ENCODE measurements at places on chromosomes 7 and 10. TPM values are rescaled to one million over a fixed set of nuclear protein-coding genes. Genes with fewer than 3 reads are reported as not detected.
A peak's percentile ranks its signal among the peaks of the same experiment; 100 is the strongest.

- no peaks in the 10 kb centered on the region for H3K36me3 ChIP-seq
- peaks cover 99% of the 10 kb centered on the region for H3K27me3 ChIP-seq
- no peak overlapping the region for H3K4me3 ChIP-seq
- peak; percentile 16 for DNase-seq
Measured at GRCh38 chr7:27182285-27182841, 2.7 kb downstream of the HOXA11 start.

GRCh38 chr10:33133557-33133956, 175.5 kb upstream of the ITGB1 start:
- peak overlapping the region; percentile 41 for H3K27ac ChIP-seq
- H3K27me3 ChIP-seq, result no peaks in the 10 kb centered on the region
- no peaks in the 10 kb centered on the region for H3K36me3 ChIP-seq
- no peak for DNase-seq
- H3K4me1 ChIP-seq, result peaks cover 2% of the 10 kb centered on the region

GRCh38 chr10:12041766-12042408, 722 bp downstream of the UPF2 start:
- peak overlapping the region; percentile 98 for H3K27ac ChIP-seq
- no peak for DNase-seq
- H3K4me1 ChIP-seq, result peaks cover 5% of the 10 kb centered on the region
- H3K4me3 ChIP-seq, result peak overlapping the region; percentile 96
- no peaks in the 10 kb centered on the region for H3K27me3 ChIP-seq
- no peaks in the 10 kb centered on the region for H3K36me3 ChIP-seq

- no peaks in the 10 kb centered on the region for H3K36me3 ChIP-seq
- no peaks in the 10 kb centered on the region for H3K27me3 ChIP-seq
- DNase-seq, result no peak
- H3K4me3 ChIP-seq, result no peak overlapping the region
- H3K27ac ChIP-seq, result no peak overlapping the region
Measured at GRCh38 chr7:69651101-69651590, 52.9 kb downstream of the AUTS2 start.

DNA sequence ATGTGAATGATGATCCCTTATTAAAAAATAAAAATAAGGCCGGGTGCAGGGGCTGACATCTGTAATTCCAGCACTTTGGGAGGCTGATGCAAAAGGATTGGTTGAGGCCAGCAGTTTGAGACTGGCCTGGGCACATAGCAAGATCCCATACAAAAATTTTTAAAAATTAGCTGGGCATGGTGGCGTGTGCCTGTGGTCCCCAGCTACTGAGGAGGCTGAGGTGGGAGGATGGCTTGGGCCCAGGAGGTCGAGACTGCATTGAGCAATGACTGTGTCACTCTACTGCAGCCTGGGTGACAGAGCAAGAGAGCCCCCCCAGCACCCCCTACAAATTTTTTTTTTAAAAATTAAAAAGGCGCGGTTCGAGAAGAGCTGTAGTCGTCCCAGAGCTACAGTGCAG, 1.2 kb upstream of the BRI3 start:
- no peak for DNase-seq
- peaks cover 29% of the 10 kb centered on the region for H3K36me3 ChIP-seq
- peak overlapping the region; percentile 93 for H3K27ac ChIP-seq
- no peak overlapping the region for H3K4me3 ChIP-seq
- H3K27me3 ChIP-seq, result no peaks in the 10 kb centered on the region

GRCh38 chr10:19812976-19813375, 3.3 kb upstream of the PLXDC2 start:
- no peak for DNase-seq
- no peak overlapping the region for H3K4me3 ChIP-seq
- H3K36me3 ChIP-seq, result no peaks in the 10 kb centered on the region
- no peak overlapping the region for H3K27ac ChIP-seq
- H3K27me3 ChIP-seq, result peaks cover 40% of the 10 kb centered on the region

Gene NME8
- polyA plus RNA-seq, result 0.37 TPM

Gene FXYD4
- not detected for polyA plus RNA-seq

Gene GPR15LG
- polyA plus RNA-seq, result not detected

Gene CTNNA3
- polyA plus RNA-seq, result 7.0 TPM
